PC-3 (cell line): ENCODE measurements at places on chromosomes 1 and 21.

- H3K27ac ChIP-seq = no peak overlapping the region
- H3K4me3 ChIP-seq = no peak overlapping the region
- H3K27me3 ChIP-seq = peaks cover 63% of the 10 kb centered on the region
- no peaks in the 10 kb centered on the region for H3K36me3 ChIP-seq
- no peak for DNase-seq
These were observed 270.2 kb downstream of the FOXD2 start for GRCh38 chr1:47708019-47708535.

DNA sequence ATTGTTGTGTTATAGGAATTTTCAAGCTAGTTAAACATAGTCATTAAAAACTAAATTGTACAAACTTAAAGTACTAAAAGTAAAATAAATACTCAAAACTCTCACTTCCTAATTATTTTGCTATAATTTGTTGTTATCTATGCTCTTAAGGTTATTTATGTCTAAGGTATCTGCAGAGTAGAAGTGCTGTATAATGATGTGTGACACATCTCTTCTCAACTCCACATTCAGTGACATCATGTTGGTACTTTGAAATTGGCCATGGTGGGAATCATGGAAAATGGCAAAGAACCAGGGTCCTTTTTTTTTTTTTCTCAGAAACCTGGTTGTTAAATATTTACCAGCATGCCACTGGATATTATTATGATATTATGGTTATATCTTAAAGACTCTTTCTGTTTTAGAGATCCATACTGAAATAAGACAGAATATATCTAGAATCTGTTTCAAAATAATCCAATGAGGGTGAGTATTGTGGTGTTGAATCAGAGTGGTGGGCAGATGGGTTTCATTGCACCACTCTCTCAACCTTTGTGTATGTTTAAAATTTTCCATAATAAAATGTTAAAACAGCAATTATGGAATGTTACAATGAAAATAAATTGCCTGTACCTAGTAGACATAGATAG is 22.4 kb downstream of the LRRC8B start:
- H3K4me3 ChIP-seq = no peak overlapping the region
- DNase-seq = no peak
- H3K4me1 ChIP-seq = peaks cover 33% of the 10 kb centered on the region

GRCh38 chr1:42949312-42950115 is 9.2 kb downstream of the SLC2A1 start:
- peaks cover 74% of the 10 kb centered on the region for H3K4me1 ChIP-seq
- peaks cover 44% of the 10 kb centered on the region for H3K36me3 ChIP-seq
- H3K27ac ChIP-seq = peak overlapping the region; percentile 36
- H3K27me3 ChIP-seq = no peaks in the 10 kb centered on the region
- DNase-seq = no peak
- H3K4me3 ChIP-seq = no peak overlapping the region

DNA sequence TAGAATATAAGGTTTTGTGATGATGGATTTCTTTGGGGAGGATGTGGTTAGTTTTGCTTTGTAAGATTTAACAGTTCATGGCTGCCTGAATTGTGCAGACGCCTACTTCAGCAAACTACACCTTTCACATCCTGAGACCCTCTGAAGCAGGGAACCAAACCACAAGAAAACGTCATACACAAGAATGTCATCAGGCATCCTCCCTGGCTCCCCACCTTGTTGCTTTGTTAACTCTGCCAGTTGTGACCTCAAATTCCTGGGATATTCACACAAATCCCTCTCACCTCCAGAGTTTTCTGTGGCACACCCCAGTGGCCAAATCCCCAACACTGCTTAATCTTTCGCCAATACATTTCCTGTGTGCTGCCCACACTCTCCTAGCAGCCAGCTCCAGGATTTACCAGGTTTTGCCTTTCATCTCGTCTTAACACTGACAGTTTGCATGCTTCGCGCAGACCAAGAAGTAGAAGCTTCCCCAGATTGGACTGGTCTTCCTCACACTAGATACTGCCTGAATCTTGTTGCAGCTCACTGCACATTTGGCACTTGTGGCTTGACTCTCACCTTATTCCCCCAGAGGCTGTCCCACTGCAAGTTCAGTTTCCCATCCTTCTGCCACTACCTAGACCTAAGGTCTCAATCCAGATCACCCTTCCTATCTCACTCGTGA is 51.1 kb upstream of the CTTNBP2NL start:
- H3K27me3 ChIP-seq = peaks cover 54% of the 10 kb centered on the region
- H3K4me1 ChIP-seq = no peaks in the 10 kb centered on the region
- no peaks in the 10 kb centered on the region for H3K36me3 ChIP-seq
- H3K27ac ChIP-seq = no peak overlapping the region
- H3K4me3 ChIP-seq = no peak overlapping the region

DNA sequence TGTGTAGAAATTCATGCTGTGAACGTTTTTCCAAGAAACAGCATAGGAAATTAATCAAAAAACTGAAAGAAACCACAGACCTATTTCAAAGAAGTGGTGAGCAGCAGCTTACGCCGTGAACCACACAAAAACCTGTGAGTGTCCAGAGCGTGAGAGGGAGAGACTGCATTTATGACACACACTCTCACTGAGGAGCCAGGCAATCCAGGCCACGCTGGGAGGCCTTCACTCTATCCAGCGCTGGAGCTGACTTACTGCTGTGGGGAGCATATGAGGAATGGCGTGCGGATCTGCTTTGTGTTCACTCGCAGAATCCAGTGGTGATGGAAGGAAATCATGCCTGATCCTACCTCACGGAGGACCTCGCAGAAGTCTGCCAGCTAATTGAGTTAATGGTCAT is 12.7 kb downstream of the ADAMTS1 start:
- H3K4me3 ChIP-seq = no peak overlapping the region
- DNase-seq = no peak
- no peak overlapping the region for H3K27ac ChIP-seq
- H3K36me3 ChIP-seq = peaks cover 12% of the 10 kb centered on the region
- H3K27me3 ChIP-seq = no peaks in the 10 kb centered on the region

GRCh38 chr1:154479764-154480421 is 22.1 kb upstream of the TDRD10 start:
- H3K4me1 ChIP-seq = peaks cover 33% of the 10 kb centered on the region
- DNase-seq = peak; percentile 98
- H3K27me3 ChIP-seq = no peaks in the 10 kb centered on the region
- H3K4me3 ChIP-seq = no peak overlapping the region
- no peak overlapping the region for H3K27ac ChIP-seq
- H3K36me3 ChIP-seq = no peaks in the 10 kb centered on the region

DNA sequence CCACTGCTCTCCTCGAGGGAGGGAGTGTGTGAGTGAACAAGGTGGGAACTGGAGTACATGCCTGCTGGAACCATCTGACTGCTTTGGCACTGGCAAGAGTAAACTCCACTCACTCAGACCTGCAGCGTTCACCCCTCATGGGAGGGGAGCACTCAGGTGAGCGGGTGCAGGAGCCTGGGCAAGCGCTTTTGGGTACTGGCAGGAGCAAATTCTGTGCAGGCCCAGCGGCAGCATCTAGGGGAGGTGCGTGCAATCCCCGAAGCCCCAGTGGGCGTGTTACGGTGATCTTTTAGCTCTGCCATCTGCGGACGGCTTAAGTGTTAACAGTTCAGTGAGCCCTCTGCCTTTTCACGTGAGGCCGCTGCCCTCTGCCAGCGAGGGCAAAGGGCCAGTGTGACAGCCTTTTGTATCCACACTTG is 127.4 kb downstream of the PATJ start:
- H3K4me1 ChIP-seq = peaks cover 2% of the 10 kb centered on the region; the same call in 1 of the 2 replicates
- H3K27me3 ChIP-seq = no peaks in the 10 kb centered on the region
- H3K36me3 ChIP-seq = peaks cover 6% of the 10 kb centered on the region
- no peak for DNase-seq
- H3K4me3 ChIP-seq = no peak overlapping the region

DNA sequence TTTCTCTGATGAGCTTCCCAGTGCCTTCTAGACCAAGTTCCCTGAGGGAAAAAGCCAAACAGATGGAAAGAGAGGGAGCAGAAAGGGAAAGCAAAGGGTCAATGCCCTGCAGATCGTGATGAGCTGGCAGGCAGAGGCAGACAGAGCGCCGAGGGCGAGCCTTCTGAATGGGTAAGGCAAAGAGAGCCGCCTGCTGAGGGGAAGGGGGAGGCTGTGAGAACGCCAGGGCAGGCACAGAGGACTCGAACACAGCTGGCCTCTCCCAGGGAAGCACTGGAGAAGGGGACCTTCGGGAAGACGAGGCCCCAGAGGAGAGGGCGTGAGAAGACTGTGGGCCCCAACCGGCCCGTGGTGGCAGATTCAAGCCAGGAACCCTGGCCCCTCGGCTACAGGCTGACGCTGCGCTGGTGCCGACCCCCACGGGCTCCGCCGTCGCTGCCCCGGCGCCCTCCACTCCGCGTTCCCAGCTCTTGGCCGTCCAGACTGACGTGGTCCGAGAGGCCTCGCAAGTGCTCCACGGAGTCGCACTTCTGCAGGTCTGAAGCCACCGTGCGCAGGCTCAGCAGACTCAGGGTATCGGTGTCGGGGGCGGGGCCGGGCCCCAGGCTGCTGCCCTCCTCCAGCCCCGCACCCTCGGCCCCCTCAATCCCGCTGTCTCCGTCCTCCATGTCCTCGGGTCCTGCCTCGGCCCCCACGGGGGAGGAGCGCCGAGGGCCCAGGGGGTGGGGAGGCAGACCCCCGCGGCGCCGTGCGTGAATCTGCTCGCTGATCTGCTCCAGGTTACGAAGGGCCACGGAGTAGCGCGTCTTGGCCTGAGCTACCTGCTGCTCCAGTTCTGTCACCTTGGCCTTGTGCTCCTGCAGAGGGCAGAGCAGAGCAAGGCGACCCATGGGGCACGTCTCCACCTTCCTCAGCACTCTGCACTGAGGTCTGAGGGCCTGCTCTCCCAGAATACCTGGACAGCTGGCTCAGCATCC is 13.9 kb downstream of the SH3BP5L start:
- peaks cover 50% of the 10 kb centered on the region for H3K36me3 ChIP-seq
- H3K4me1 ChIP-seq = peaks cover 22% of the 10 kb centered on the region
- no peak for DNase-seq
- no peaks in the 10 kb centered on the region for H3K27me3 ChIP-seq
- H3K27ac ChIP-seq = peak overlapping the region; percentile 16

DNA sequence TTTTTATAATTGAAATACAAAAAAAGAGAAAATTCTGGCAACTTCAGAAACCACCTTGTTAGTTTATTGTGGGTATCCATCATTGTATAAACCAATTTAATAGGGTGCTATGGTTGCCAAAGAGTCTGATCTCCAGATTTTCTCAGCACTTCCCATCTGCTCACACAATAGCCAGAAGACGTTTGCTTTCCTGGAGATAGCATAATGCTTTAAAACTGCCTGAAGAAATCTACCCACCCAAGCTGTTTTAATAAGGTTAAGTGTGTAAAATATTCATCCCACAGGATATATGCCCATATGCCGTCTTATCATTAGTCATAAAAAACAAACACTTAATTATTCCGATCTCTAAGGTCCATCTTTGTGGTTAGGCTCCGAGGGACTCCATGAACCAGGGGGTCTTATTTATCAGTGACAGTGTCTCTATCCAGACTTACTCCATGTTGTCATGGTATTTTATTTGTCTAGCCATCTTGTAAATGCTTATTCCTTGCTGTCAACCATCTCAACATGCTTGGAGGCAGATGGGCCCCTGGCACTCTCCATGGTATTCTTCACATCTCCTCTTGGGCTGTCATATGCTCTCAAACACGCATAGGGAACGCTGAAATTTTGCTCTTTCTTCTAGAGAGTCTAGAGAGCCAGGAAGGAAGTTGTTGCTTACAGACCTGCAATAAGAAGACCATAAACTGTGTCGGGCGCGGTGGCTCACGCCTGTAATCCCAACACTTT is 58.5 kb downstream of the MAP10 start:
- no peak overlapping the region for H3K4me3 ChIP-seq
- H3K36me3 ChIP-seq = no peaks in the 10 kb centered on the region
- H3K27ac ChIP-seq = no peak overlapping the region
- DNase-seq = peak; percentile 13
- no peaks in the 10 kb centered on the region for H3K27me3 ChIP-seq
- H3K4me1 ChIP-seq = peaks cover 23% of the 10 kb centered on the region

DNA sequence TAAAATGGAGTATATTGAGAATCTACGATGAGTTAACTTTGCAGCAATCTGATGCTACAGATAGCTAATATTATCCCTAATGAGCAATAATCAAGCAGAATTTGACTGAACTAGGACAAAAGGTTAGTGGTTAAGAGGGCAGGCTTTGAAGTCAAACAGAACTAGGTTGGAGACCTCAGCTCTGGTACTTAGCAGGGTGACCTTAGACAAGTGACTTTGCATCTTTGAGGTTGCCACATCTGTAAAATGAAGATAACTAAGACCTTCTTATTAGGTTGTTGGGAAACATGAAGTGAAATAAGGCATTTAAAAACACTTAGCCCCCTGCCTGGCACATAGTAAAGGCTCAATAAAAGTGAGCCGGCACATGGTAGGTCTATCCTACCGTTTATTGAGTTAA is 4.3 kb upstream of the FUCA1 start:
- H3K4me3 ChIP-seq = no peak overlapping the region

- peak; percentile 56 for DNase-seq
- H3K36me3 ChIP-seq = no peaks in the 10 kb centered on the region
- peaks cover 57% of the 10 kb centered on the region for H3K4me1 ChIP-seq
- peak overlapping the region; percentile 56 for H3K27ac ChIP-seq
- peak overlapping the region; percentile 80 for H3K4me3 ChIP-seq
- H3K27me3 ChIP-seq = no peaks in the 10 kb centered on the region
These were observed 1.2 kb upstream of the PTTG1IP start for GRCh38 chr21:44874497-44875315.

DNA sequence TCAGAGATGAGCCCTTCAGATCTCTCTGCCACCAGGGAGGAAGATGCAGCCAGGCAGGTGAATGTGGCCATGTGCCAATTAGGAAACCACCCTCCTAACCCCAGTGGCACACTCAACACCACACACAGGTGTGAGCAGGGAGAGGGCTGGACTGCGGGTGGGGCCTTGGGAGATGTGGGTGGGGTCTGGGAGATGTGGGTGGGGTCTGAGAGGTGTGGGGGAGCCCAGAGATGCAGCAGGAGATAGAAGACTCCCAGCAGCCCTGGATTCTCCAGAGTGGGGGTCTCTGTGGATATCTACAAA is 43.2 kb upstream of the COL6A1 start:
- H3K27me3 ChIP-seq = no peaks in the 10 kb centered on the region
- no peak overlapping the region for H3K4me3 ChIP-seq
- no peak overlapping the region for H3K27ac ChIP-seq
- DNase-seq = no peak
- H3K4me1 ChIP-seq = no peaks in the 10 kb centered on the region
- H3K36me3 ChIP-seq = no peaks in the 10 kb centered on the region

- no peak overlapping the region for H3K27ac ChIP-seq
- peaks cover 17% of the 10 kb centered on the region for H3K4me1 ChIP-seq
- DNase-seq = no peak
- no peaks in the 10 kb centered on the region for H3K27me3 ChIP-seq
These were observed 1.3 kb downstream of the SLC41A1 start for GRCh38 chr1:205811660-205812059.

DNA sequence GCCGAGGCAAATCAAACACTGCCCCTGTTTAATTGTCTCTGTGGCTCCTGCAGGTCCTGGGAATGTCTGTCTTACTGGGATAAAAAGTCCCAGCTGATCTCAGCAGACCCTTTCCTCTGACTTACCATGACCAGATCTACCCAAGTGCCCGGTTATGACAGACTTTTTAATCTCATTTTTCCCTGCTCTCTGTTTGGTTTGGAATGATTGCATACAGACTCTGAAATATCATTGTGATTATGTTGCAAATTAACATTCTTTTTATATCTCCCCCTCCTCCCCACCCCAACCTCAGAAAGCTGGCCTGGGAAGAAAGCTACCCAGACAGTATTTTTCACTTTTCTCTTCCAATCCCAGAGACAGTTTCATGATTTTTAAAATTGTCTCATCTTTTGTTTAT is 16.3 kb downstream of the RAB7B start:
- H3K27me3 ChIP-seq = peaks cover 35% of the 10 kb centered on the region
- H3K4me3 ChIP-seq = no peak overlapping the region
- no peaks in the 10 kb centered on the region for H3K36me3 ChIP-seq
- no peak overlapping the region for H3K27ac ChIP-seq
- H3K4me1 ChIP-seq = peaks cover 9% of the 10 kb centered on the region; the same call in 1 of the 2 replicates

- no peak overlapping the region for H3K27ac ChIP-seq
- peaks cover 7% of the 10 kb centered on the region; the same call in 1 of the 2 replicates for H3K4me1 ChIP-seq
- no peaks in the 10 kb centered on the region for H3K36me3 ChIP-seq
- DNase-seq = no peak
These were observed 407.2 kb downstream of the HLX start for GRCh38 chr1:221286399-221286798.
